ENCODE measurements at places on chromosomes 12 and 14.

GRCh38 chr12:60257063-60257462 lies 661.2 kb downstream of the SLC16A7 start:
- DNase-seq = no peak

GRCh38 chr12:98343002-98343567 lies 172.3 kb upstream of the TMPO start:
- DNase-seq = no peak

DNA sequence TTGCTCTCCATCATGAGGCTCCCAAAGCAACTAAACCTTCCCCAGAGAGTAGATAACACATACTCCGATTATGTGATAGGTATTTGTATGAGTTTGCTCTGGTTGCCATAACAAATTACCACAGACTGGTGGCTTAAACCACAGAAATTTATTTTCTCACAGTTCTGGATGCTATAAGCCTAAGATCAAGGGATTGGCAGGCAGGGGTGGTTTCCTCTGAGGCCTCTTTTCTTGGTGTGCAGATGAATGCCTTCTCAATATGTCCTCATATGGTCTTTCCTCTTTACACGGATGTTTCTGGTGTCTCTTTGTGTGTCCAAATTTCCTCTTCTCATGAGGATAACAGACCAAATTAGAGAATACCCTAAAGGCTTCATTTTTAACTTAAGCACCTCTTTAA lies 285.8 kb upstream of the GRIP1 start:
- DNase-seq = peak; percentile 21

DNA sequence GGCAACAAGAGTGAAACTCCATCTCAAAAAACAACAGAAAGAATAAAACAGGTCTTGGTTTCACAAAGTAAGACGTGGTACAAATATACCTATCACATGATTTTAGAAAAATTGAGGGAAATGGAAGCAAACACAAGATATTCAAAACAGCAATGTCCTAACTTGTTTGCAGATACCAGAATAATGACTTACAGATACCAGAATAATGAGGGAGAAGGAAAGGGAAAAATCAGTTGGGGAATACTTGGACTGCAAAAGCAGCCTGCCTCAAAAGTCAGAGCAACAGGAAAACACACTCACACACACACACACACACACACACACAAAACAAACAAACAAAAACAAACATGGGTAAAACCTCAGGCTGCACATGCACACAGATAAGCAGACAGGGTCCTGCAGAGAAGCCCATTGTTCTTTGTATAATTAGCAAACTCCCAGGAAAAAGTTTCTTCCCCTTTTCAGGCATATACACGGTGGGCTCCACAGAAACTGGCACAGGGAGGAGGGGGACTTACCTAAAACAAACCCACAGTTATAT lies 65.7 kb upstream of the CAPRIN2 start:
- no peak for DNase-seq

GRCh38 chr12:108310489-108310888 lies 28.6 kb downstream of the CMKLR1 start:
- no peak for DNase-seq
